Aorta (tissue), 5 donors: ENCODE measurements at places on chromosomes 7 and 10. TPM values are rescaled to one million over a fixed set of nuclear protein-coding genes. Genes with fewer than 3 reads are reported as not detected.

The PIK3AP1 gene
- total RNA-seq: 23.4 TPM

GRCh38 chr7:64853679-64854078, 49.4 kb upstream of the ZNF273 start:
- no peaks in the 10 kb centered on the region for H3K36me3 ChIP-seq
- no peaks in the 10 kb centered on the region for H3K4me1 ChIP-seq
- no peak overlapping the region for H3K4me3 ChIP-seq
- H3K27me3 ChIP-seq: no peaks in the 10 kb centered on the region
- no peak overlapping the region for H3K27ac ChIP-seq
- DNase-seq: no peak

DNA sequence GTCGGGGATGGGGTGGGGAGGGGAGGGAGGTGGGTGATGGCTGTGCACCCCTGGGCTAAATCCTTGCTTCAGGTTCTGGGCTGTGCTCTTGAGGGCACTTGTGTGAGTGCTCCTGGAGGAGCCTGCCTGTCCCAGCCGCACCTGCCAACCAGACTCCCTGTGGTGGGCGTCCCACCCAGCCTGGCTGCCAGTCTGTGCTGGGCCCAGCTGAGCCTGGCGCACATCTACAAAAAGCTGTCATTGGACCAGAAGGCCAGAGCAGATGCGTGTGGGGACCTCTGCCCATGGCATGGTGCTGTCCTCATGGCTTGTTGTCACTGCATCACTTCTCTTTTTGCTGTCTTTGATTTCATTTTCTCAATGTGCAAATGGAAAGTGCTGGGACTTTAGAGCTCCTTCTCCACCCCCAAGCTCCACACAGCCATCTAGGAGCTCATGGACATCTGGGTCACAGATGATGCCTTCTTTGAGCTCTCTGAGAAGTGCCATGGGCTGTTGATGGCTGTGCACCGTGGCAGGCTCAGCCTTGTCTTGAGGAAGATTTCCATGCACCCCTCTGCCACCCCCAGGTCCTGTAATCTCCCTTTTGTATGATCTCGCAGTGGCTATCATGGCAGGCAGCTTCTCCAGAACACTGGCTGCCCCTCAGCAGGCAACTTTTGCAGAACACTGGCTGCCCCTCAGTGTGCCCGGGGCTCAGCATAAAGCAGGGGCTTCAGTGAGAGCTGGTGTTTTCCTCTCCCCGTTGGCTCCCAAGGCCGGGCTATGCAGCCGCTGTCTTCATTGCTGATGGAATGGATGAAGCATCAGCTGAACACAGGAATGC, 83.9 kb downstream of the ADCY1 start:
- H3K4me3 ChIP-seq: no peak overlapping the region
- no peaks in the 10 kb centered on the region for H3K27me3 ChIP-seq
- no peaks in the 10 kb centered on the region for H3K36me3 ChIP-seq

DNA sequence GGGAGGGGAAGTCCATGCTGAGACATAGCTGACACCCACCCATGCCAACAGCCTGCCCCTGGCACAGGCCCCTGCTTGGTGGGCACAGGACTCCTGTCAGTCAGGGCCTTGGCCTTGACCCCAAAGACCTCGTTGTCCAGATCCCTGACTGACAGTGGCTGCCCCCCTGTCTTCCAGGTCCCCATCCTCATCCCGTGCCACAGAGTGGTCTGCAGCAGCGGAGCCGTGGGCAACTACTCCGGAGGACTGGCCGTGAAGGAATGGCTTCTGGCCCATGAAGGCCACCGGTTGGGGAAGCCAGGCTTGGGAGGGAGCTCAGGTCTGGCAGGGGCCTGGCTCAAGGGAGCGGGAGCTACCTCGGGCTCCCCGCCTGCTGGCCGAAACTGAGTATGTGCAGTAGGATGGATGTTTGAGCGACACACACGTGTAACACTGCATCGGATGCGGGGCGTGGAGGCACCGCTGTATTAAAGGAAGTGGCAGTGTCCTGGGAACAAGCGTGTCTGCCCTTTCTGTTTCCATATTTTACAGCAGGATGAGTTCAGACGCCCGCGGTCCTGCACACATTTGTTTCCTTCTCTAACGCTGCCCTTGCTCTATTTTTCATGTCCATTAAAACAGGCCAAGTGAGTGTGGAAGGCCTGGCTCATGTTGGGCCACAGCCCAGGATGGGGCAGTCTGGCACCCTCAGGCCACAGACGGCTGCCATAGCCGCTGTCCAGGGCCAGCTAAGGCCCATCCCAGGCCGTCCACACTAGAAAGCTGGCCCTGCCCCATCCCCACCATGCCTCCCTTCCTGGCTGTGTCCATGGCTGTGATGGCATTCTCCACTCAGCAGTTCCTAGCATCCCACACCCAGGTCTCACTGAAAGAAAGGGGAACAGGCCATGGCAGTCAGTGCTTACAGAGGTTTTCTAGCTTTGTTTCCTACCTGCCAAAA, 197.2 kb downstream of the EBF3 start:
- H3K27me3 ChIP-seq: no peaks in the 10 kb centered on the region
- no peak for DNase-seq
- no peak overlapping the region for H3K27ac ChIP-seq
- H3K36me3 ChIP-seq: no peaks in the 10 kb centered on the region
- no peaks in the 10 kb centered on the region for H3K4me1 ChIP-seq

The IDI2 gene
- not detected for total RNA-seq

- no peaks in the 10 kb centered on the region for H3K36me3 ChIP-seq
- H3K27me3 ChIP-seq: no peaks in the 10 kb centered on the region
- no peak overlapping the region for H3K4me3 ChIP-seq
- no peak overlapping the region for H3K27ac ChIP-seq
- DNase-seq: no peak
Measured at GRCh38 chr10:48758411-48758810, 73.7 kb downstream of the WDFY4 start.

- H3K4me3 ChIP-seq: no peak overlapping the region
- no peaks in the 10 kb centered on the region for H3K27me3 ChIP-seq
- DNase-seq: no peak
- H3K4me1 ChIP-seq: peaks cover 3% of the 10 kb centered on the region
- H3K36me3 ChIP-seq: no peaks in the 10 kb centered on the region
- no peak overlapping the region for H3K27ac ChIP-seq
Measured at GRCh38 chr7:96670338-96671289, 39.0 kb downstream of the SEM1 start.

DNA sequence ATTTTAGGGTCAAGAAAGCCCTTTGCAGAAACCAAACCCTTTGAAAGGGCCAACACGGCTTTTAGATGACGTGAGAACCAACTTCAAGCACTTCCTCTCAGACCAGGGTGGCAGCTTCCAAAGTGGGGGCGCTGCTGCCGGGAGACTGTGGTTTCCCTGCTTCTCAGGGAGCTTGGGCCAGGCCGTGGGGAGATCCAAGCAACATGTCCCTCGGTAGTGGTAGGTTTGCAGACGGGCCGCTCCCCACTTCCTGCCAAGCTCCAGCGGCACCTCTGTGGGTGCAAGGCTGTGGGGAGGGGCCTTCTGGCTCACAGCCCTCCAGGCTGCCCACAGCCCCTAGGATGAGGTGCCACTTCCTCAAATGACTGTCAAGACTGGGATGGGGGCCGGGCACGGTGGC, 132.4 kb downstream of the FAM53B start:
- no peak overlapping the region for H3K27ac ChIP-seq
- DNase-seq: no peak
- no peaks in the 10 kb centered on the region for H3K27me3 ChIP-seq
- H3K4me3 ChIP-seq: no peak overlapping the region
- no peaks in the 10 kb centered on the region for H3K36me3 ChIP-seq

The TUBB8 gene
- total RNA-seq: not detected

The PPP1R3C gene
- 152 TPM for total RNA-seq

- H3K27ac ChIP-seq: no peak overlapping the region
- H3K36me3 ChIP-seq: no peaks in the 10 kb centered on the region
- no peak for DNase-seq
- no peaks in the 10 kb centered on the region for H3K27me3 ChIP-seq
Measured at GRCh38 chr10:11516431-11516746, 95.1 kb downstream of the USP6NL start.

The OR6B1 gene
- total RNA-seq: not detected

The CALY gene
- total RNA-seq: not detected

DNA sequence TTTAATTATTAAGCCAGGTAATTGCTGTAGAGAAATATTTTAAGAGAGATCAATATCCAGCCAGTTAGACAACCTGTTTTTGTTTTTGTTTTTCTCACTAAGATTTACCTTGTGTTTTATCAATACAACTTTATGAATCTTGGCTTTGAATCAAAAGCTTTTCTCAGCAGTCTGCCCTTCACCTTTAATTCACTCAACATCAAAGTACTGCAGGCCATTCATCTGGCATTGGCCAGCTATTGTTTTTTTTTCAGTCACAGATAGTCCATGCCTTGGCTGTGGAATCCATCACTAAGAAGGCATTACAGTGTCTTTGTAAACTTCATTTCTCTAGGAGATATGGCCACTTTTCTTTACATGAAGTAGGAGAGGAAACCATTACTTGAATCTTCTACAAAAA, 20.2 kb downstream of the SGCE start:
- no peaks in the 10 kb centered on the region for H3K36me3 ChIP-seq
- no peak for DNase-seq
- H3K27me3 ChIP-seq: no peaks in the 10 kb centered on the region
- no peak overlapping the region for H3K4me3 ChIP-seq
- H3K27ac ChIP-seq: no peak overlapping the region
- no peaks in the 10 kb centered on the region for H3K4me1 ChIP-seq

GRCh38 chr10:99908512-99908911, 101.2 kb downstream of the DNMBP start:
- H3K36me3 ChIP-seq: peaks cover 5% of the 10 kb centered on the region
- H3K4me3 ChIP-seq: no peak overlapping the region
- no peak for DNase-seq
- H3K4me1 ChIP-seq: peaks cover 8% of the 10 kb centered on the region

The PON1 gene
- not detected for total RNA-seq

DNA sequence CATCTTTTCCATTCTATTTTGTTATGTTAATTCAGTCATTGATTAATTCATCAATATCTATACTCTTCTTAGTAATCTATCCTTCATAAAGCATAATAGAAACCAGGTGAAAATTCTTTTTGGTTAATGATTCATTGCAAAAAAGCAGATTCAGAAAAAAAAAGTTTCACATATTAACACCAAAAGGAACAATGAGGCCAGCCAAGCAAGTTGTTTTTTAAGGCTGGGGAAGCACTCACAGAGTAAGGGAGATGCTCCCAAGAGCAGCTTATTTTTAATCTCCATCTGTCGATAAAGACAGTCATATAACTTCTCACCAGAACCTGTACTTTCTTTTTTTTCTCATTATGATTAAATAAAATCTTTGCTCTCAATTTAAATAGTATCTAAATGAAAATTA, 95.8 kb downstream of the CACNA2D1 start:
- no peaks in the 10 kb centered on the region for H3K27me3 ChIP-seq
- no peak overlapping the region for H3K27ac ChIP-seq
- H3K36me3 ChIP-seq: no peaks in the 10 kb centered on the region
- no peak for DNase-seq

The VAX1 gene
- not detected for total RNA-seq

DNA sequence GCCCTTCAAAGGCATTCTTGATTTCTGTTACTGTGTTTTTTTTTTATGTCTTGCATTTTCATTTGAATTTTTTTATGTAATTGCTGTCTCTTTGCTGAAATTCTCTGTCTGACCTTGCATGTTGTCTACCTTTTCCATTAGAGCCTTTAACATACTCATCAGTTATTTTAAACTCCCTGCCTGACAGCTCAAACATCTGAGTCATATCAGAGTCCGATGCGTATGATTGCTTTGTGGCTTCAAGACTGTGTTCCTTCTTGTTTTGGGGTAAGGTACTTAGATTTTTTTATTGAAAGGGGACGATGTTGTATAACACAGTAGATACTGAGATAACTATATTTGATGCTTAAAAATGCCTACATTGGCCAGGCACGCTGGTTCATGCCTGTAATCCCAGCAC, 9.7 kb upstream of the TARP start:
- no peak for DNase-seq
- H3K27me3 ChIP-seq: no peaks in the 10 kb centered on the region
- H3K4me3 ChIP-seq: no peak overlapping the region
- H3K36me3 ChIP-seq: no peaks in the 10 kb centered on the region

- no peaks in the 10 kb centered on the region for H3K36me3 ChIP-seq
- H3K4me1 ChIP-seq: peaks cover 2% of the 10 kb centered on the region
- no peaks in the 10 kb centered on the region for H3K27me3 ChIP-seq
- no peak for DNase-seq
- no peak overlapping the region for H3K27ac ChIP-seq
Measured at GRCh38 chr7:69187824-69188333, 410.4 kb upstream of the AUTS2 start.

The SHH gene
- 0.10 TPM for total RNA-seq

GRCh38 chr10:12638103-12638502, 288.8 kb downstream of the CAMK1D start:
- no peak overlapping the region for H3K4me3 ChIP-seq
- H3K27ac ChIP-seq: no peak overlapping the region
- H3K27me3 ChIP-seq: no peaks in the 10 kb centered on the region
- H3K4me1 ChIP-seq: no peaks in the 10 kb centered on the region
- DNase-seq: no peak

The GPR15LG gene
- not detected for total RNA-seq

GRCh38 chr7:151274936-151275812, 26.7 kb upstream of the SMARCD3 start:
- DNase-seq: no peak
- H3K4me1 ChIP-seq: no peaks in the 10 kb centered on the region
- no peak overlapping the region for H3K4me3 ChIP-seq
- H3K27me3 ChIP-seq: no peaks in the 10 kb centered on the region
- H3K36me3 ChIP-seq: no peaks in the 10 kb centered on the region
- H3K27ac ChIP-seq: no peak overlapping the region

The TFR2 gene
- 0.45 TPM for total RNA-seq

The ADAM12 gene
- 9.4 TPM for total RNA-seq

The RAB11FIP2 gene
- 24.7 TPM for total RNA-seq
